H1 (cell line): ENCODE measurements at places on chromosomes 2 and 18.

GRCh38 chr2:159939946-159940345 lies 122.5 kb downstream of the PLA2R1 start:
- DNase-seq: no peak
- no peaks in the 10 kb centered on the region for H3K36me3 ChIP-seq
- H3K27ac ChIP-seq: no peak overlapping the region

DNA sequence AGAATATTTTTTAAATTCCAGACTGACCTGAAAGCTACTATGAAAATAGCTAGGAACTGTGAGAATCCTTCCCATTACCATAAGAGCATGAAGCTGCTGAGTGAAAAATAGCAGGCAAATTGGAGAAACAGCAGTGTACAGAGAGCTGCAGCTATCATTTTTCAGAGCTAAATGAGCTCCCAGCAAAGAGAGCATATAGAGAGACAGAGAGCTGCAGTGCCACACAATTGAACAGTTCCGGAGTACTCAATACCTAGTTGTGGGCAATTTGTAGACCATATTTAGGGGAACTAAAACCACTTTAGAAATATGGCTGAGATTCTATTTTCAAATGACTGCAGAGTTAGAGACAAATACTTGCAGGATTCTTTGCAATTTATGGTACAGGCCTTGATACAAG lies 645.3 kb downstream of the STK39 start:
- H3K27ac ChIP-seq: no peak overlapping the region
- H3K27me3 ChIP-seq: no peaks in the 10 kb centered on the region
- DNase-seq: no peak
- H3K4me1 ChIP-seq: no peaks in the 10 kb centered on the region
- no peak overlapping the region for H3K4me3 ChIP-seq

DNA sequence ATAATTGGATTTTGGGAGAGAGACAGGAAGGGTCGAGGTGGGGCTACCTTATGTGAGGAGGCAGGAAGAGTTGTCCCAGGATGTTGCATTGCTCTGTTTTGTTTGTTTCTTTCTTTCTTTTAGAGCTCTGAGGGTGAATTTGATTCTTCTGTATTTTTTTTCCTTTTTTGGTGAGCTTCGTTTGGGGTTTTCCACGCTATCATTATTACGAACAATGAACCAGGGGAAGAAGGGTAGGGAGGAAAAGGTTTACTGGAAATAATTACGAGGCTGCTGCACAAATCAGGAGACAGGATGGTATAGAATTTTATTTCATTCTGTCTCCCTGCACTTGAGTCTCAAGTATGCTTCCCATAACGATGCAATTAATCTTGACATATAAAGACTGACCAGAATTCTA lies 51.4 kb upstream of the ZNF516 start:
- peaks cover 2% of the 10 kb centered on the region; the same call in 1 of the 2 replicates for H3K4me1 ChIP-seq
- H3K36me3 ChIP-seq: no peaks in the 10 kb centered on the region
- no peak for DNase-seq
- no peaks in the 10 kb centered on the region for H3K27me3 ChIP-seq
- H3K4me3 ChIP-seq: no peak overlapping the region

DNA sequence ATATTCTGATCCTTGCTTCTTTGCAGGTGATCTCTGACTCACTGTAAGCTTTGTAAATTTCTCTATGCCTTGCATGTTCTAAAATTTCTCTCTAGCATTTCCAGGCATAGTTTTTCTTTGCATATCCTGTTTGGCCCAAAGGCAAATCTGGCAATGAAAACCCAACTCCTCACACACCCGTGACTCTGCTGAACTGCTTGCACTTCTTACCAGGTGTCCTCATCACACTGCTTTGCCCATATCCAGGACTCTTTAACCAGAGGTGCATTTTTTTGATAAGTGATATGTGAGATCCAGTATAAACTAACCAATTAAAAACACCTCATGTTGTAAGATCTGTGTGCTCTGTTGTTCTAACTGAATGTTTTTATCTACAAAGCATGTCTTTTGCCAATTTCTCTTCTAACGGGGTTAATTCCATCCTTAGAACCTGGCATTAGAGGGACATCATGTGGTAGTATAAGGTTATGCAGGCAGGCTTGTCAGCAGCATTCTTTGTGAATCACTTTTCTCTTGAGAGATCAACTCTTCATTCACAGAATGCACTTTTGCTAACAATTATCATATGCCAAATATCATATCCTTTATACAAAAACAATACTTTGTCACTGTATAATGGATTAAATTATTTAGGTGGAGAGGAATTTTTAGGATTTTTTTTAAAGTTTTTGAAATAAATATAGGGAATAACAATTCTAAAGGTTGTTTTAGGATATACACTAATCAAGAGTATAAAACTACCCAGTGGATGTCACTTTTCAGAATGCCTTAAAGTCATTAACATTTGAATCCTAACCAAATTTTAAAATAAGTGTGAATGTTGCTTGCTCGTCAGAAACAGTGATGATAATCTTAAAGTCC lies 20.8 kb upstream of the TMX3 start:
- H3K36me3 ChIP-seq: no peaks in the 10 kb centered on the region
- no peak overlapping the region for H3K27ac ChIP-seq
- H3K27me3 ChIP-seq: peaks cover 1% of the 10 kb centered on the region
- no peak overlapping the region for H3K4me3 ChIP-seq
- no peak for DNase-seq
- H3K4me1 ChIP-seq: no peaks in the 10 kb centered on the region

- H3K4me3 ChIP-seq: no peak overlapping the region
- H3K4me1 ChIP-seq: no peaks in the 10 kb centered on the region
- no peaks in the 10 kb centered on the region for H3K36me3 ChIP-seq
- H3K27ac ChIP-seq: no peak overlapping the region
- H3K27me3 ChIP-seq: no peaks in the 10 kb centered on the region
Measured at GRCh38 chr2:113240150-113240914, 38.4 kb downstream of the PAX8 start.

DNA sequence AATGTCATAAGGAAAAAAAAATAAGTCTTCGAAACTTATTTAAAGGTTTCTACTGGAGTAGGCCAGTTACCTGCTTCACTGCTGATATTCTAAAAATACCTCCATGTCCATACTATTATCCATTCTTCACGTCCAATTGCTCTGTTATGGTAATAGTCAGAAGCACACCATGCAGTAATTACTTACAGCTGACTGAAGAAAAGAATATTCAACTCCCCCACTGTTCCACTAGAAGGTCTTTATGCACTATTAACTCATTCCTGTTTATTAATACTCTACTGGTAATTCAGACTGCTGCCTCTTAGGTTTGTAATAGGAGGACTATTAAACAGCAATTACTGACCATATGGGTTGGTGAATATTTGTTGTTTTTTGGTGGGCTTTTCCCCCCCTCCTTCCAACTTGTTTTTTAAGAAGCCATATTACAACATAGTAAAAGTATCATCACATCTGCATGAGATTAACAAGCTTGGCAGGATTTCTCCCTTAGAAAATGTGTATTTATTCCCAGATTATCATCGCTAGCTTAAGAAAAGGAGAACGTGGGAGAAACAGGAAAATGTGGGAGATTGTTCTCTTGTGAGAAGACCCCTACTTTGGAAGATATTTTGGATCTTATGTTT lies 806.4 kb upstream of the FANCL start:
- no peaks in the 10 kb centered on the region for H3K27me3 ChIP-seq
- DNase-seq: no peak
- no peak overlapping the region for H3K4me3 ChIP-seq
- no peaks in the 10 kb centered on the region for H3K36me3 ChIP-seq
- no peak overlapping the region for H3K27ac ChIP-seq

- DNase-seq: peak; percentile 33
- H3K27me3 ChIP-seq: no peaks in the 10 kb centered on the region
- H3K27ac ChIP-seq: no peak overlapping the region
- no peak overlapping the region for H3K4me3 ChIP-seq
- no peaks in the 10 kb centered on the region for H3K36me3 ChIP-seq
- no peaks in the 10 kb centered on the region for H3K4me1 ChIP-seq
Measured at GRCh38 chr2:129907256-129907998, 72.0 kb upstream of the RAB6C start.

- H3K36me3 ChIP-seq: no peaks in the 10 kb centered on the region
- no peaks in the 10 kb centered on the region for H3K4me1 ChIP-seq
- H3K27ac ChIP-seq: no peak overlapping the region
- no peak for DNase-seq
- no peak overlapping the region for H3K4me3 ChIP-seq
Measured at GRCh38 chr2:8549273-8549922, 132.5 kb upstream of the ID2 start.

DNA sequence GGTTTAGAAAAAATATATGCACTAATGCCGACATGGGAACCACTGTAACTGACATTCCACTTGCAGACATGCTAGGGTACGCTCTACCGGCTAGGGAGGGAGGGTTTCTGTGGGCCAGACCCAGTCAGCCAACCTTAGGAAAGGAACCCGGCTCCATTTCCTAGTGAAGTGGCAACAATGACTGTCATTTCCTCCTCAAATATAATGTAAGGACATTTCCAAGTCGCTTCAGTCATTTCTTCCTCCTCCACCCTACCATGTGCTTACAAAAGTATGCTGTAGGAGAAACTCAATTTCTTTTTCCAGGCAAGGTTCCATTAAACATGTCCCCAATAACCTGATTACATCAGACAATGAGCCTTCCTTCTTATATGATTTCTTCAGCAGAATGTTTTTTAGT lies 64.3 kb upstream of the PSMD14 start:
- no peak overlapping the region for H3K27ac ChIP-seq
- H3K4me1 ChIP-seq: peaks cover 7% of the 10 kb centered on the region
- H3K36me3 ChIP-seq: no peaks in the 10 kb centered on the region
- H3K27me3 ChIP-seq: peaks cover 10% of the 10 kb centered on the region

DNA sequence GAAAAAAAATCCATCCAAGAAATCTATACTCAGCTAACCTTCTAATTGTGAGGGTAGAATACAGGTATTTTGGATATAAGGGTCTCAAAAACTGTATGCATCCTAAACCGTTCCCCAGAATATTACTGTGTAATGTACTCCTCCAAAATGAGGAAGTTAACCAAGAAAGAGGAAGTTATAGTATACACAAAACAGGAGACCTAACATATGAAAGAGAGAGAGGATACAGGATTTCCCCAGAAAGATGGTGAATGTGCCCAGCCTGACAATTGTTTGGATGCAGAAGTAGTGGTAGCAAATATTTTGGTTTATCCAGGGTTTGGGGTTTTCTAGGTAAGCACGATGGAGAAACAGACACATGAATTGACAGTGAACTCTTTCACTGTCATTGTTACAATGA lies 50.6 kb downstream of the GALNT3 start:
- no peak overlapping the region for H3K27ac ChIP-seq
- H3K36me3 ChIP-seq: no peaks in the 10 kb centered on the region
- H3K4me3 ChIP-seq: no peak overlapping the region
- H3K27me3 ChIP-seq: no peaks in the 10 kb centered on the region

- no peaks in the 10 kb centered on the region for H3K36me3 ChIP-seq
- H3K4me1 ChIP-seq: no peaks in the 10 kb centered on the region
- H3K4me3 ChIP-seq: no peak overlapping the region
- no peak for DNase-seq
Measured at GRCh38 chr2:76825140-76825970, 696.8 kb downstream of the LRRTM4 start.

DNA sequence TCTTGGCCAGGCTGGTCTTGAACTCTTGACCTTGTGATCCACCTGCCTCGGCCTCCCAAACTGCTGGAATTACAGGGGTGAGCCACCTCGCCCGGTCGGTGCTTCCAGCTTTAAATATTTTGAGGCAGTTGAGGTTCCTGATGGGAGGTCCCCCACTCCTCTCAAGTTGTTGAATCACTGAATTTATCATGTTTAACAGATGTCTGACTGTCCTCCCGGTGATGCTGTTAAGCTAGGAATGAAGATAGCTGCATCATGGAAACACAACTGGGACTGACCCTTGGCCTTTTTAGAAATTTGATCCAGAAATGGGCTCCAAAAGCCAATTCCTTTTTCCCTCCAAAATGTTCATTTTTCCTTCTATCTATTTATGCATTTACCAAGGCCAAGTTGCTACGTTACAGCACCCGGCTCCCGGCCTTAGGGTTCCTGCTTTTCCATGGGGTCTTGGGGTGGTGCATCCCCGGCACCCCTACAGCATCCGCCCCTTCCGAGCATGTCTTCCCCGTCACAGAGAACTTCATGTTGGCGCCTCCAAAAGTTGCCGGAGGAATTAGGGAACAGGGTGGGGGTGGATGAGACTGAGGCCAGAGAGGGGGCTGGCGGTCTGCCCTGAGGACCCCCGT lies 43.9 kb downstream of the PAX8 start:
- H3K36me3 ChIP-seq: no peaks in the 10 kb centered on the region
- no peak overlapping the region for H3K4me3 ChIP-seq
- no peaks in the 10 kb centered on the region for H3K27me3 ChIP-seq
- no peak overlapping the region for H3K27ac ChIP-seq

DNA sequence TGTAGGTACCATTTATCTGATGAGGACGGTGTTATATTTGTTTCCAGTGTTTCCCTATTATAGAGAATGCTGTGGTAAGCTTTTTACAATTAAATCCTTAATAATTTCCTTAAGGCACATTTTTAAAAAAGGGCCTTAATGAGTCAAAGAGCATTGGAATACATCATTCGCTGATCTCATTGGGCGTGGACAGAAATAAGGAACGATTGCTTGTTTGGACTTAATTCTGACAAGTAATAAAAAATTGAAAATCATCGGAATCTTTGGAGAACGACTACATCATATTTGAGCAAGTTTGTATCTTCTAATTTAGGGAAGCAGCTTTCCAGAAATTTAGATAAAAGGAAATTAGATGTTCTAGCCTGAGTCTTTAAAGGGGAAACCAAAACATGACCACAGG lies 11.3 kb downstream of the AGPS start:
- no peak overlapping the region for H3K4me3 ChIP-seq
- DNase-seq: no peak
- no peaks in the 10 kb centered on the region for H3K36me3 ChIP-seq
- no peaks in the 10 kb centered on the region for H3K27me3 ChIP-seq

- DNase-seq: no peak
- H3K4me1 ChIP-seq: no peaks in the 10 kb centered on the region; the same call in 1 of the 2 replicates
- no peaks in the 10 kb centered on the region for H3K27me3 ChIP-seq
- no peak overlapping the region for H3K4me3 ChIP-seq
Measured at GRCh38 chr2:7012141-7012764, 95.0 kb downstream of the RNF144A start.

- peaks cover 3% of the 10 kb centered on the region; the same call in 1 of the 2 replicates for H3K36me3 ChIP-seq
- no peaks in the 10 kb centered on the region for H3K4me1 ChIP-seq
- no peak overlapping the region for H3K27ac ChIP-seq
- H3K27me3 ChIP-seq: no peaks in the 10 kb centered on the region
- H3K4me3 ChIP-seq: no peak overlapping the region
- DNase-seq: no peak
Measured at GRCh38 chr2:108776475-108776874, 10.1 kb upstream of the CCDC138 start.

GRCh38 chr18:63144748-63145147 lies 174.8 kb downstream of the BCL2 start:
- no peak for DNase-seq
- no peak overlapping the region for H3K27ac ChIP-seq
- no peaks in the 10 kb centered on the region for H3K27me3 ChIP-seq
- no peak overlapping the region for H3K4me3 ChIP-seq
- peaks cover 3% of the 10 kb centered on the region; the same call in 1 of the 2 replicates for H3K4me1 ChIP-seq
- no peaks in the 10 kb centered on the region for H3K36me3 ChIP-seq

GRCh38 chr2:83196225-83196624 lies 1262.9 kb downstream of the SUCLG1 start:
- H3K27me3 ChIP-seq: no peaks in the 10 kb centered on the region
- no peak overlapping the region for H3K4me3 ChIP-seq
- DNase-seq: no peak
- H3K36me3 ChIP-seq: no peaks in the 10 kb centered on the region
- H3K4me1 ChIP-seq: no peaks in the 10 kb centered on the region

GRCh38 chr2:226497146-226497909 lies 302.3 kb downstream of the IRS1 start:
- H3K27me3 ChIP-seq: no peaks in the 10 kb centered on the region
- no peaks in the 10 kb centered on the region for H3K36me3 ChIP-seq
- DNase-seq: no peak
- H3K4me1 ChIP-seq: no peaks in the 10 kb centered on the region
